ENCODE measurements at places on chromosomes 6 and 20.

- no peak for DNase-seq
Measured at GRCh38 chr20:62080249-62080990, 14.7 kb upstream of the TAF4 start.

DNA sequence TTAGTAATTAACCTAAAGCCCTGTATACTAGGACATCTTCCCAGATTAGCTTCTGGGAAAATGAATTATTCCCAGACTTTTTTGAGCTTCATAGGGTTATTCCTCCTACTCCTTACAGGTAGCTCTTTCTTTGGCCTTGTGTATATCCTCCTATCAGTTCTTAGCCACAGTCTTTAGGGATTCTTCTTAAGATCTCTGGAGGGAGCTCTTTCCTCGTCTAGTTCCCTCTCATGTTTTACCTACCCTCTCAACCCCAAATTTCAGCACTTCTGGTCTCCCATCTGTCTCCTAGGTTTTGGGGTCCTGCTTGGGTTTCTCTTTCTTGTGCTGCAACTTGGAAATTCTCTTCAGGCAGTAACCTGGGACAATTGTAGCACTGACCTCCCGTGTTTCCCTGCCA, 46.4 kb upstream of the SLC35B3 start:
- no peak for DNase-seq

DNA sequence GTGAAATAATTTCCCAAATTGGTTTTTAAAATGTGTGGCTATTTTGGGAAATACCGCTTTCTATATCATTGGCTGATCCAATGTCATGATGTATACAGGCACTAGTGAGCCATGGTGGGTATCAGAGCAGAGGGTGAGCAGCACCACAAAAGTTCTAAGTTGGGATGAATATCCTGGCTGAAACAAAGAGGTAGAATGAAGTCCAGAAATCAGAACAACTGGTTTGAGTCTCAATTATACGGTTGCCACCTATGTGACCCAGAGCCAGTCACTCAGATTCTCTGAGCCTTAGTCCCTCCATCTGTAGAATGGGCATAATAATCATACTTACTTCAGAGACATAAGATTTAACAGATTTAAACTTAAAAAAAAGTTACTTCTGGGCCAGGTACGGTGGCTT, 172.3 kb downstream of the ZFP64 start:
- no peak for DNase-seq

- no peak for DNase-seq
Measured at GRCh38 chr6:14450578-14450977, 333.0 kb downstream of the CD83 start.

DNA sequence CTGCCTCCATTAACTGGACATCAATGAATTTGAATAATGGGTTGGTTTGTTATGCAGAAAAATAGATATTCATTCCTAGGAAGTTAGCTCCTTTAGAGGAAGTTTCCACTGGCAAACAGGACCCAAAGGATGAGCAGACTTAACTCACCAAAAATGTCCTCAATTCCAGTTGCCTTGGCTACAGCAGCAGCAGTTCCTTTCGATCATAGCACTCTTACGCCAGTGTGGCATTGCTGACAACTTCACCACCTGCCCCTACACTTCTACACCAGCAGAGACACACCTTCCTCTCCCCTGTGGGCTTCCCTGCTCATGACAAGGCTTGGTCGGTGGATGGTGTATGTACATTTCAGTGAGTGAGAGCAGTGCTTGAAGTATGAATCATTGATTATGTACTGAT, 532.8 kb downstream of the QKI start:
- DNase-seq = no peak

Measured in ascending aorta (tissue), 2 donors.